ENCODE measurements at places on chromosomes 13 and 19.

- no peak for DNase-seq
Measured at GRCh38 chr19:20351244-20351643, 184.2 kb downstream of the ZNF486 start.

DNA sequence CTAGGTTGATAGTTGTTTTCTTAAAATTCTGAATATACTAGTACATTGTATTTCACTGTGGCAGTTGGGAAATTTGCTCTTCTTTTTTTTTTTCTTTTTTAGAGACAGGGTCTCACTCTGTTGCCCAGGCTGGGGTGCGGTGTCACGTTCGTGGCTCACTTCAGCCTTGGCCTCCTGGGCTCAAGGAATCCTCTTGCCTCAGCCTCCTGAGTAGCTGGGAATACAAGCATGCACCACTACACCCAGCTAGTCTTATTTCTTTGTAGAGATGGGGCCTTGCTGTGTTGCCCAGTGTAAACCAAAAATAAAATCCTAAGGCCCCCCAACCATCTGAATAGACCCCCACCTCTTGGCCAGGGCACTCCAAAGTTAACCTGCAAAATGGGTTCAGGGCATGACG, 79.3 kb downstream of the FNDC3A start:
- no peak for DNase-seq

- no peak for DNase-seq
Measured at GRCh38 chr13:75416327-75417011, 65.5 kb downstream of the TBC1D4 start.

DNA sequence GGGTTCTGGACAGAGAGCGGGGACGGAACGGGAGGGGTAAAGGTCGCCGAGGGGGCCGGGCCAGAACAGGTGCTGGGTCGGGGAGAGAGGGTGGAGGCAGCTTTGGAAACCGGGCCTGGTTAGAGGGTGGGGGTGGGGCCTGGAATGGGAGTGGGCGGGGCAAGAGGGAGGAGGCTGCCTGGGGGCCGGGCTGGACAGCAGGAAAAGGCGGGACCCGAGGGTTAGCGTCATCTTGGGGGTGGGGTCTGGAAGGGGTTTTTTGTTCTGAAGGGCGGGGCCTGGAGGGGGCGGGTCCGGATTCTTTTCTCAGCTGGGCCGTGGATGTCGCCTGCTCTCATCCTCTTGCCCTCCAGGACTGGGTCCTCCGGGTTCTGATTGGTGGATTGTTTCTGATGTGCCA, 4.3 kb upstream of the ZNF813 start:
- DNase-seq, result no peak

- no peak for DNase-seq
Measured at GRCh38 chr19:54011507-54012211, 20.2 kb downstream of the CACNG6 start.

DNA sequence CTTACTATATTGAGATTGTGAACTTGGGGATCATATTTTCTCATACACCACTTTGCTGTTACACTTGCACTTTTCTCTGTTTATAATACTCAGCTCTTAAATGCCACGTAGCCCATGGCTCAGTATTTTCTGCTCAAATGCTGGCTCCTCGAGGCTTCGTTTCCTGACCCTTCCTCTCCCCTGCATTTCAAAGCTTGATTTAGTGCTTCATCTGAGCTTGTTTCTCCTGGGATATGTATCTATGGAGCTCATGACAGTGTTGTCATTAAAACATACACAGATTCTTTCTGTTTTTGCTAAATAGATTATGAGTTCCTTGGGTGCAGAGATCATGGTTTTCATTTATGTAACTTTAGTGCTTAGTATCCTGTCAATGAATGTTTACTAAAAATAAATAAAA, 11.4 kb downstream of the CSNK1A1L start:
- DNase-seq, result no peak

DNA sequence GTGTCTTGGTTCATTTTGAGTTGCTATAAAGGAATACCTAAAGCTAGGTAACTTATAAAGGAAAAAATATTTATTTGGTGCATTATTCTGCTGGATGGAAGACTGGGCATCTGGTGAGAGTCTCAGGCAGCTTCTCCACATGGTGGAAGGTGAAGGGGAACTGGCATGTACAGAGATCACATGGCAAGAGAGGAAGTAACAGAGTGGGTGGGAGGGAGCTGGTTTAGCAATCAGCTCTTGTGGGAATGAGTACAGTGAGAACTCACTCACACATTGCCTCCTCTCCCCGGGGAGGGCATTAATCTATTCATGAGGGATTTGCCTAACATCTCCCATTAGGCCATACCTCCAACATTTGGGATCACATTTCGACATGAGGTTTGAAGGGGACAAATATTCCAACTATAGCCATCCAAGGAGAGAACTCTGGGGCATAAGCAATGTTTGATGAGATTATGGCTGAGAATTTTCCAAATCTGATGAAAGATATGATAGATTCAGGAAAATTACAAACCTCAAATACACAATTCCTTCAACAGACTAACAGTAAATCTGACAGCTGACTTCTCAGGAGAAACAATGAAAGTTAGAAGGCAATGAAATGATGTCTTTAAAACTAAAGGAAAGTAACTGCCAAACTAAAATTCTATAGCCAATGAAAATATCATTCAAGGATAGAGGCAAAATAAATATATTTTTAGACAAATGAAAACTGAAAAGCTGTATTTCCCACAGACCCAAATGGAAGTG, 52.5 kb downstream of the MTUS2 start:
- no peak for DNase-seq

DNA sequence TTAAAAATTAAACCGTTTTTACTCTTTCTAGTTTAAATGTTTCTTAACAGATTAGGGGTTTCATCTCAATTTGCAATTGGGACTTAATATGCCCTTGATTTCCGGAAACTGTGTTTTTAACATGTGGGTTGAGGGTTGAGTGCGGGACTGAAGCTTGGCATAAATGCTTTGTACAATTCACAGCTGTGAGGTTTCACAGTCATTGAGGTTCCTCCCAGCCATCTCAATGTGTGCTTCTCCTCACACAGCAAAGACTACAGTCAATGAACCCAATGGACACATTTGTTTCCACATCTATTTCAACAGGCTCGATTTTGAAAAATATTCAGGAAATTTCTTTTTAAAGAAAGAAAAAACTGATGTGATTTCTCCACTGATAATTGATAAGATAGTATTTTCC, 328.6 kb downstream of the TBC1D4 start:
- no peak for DNase-seq

GRCh38 chr19:28444362-28444761, 768.6 kb downstream of the UQCRFS1 start:
- no peak for DNase-seq

DNA sequence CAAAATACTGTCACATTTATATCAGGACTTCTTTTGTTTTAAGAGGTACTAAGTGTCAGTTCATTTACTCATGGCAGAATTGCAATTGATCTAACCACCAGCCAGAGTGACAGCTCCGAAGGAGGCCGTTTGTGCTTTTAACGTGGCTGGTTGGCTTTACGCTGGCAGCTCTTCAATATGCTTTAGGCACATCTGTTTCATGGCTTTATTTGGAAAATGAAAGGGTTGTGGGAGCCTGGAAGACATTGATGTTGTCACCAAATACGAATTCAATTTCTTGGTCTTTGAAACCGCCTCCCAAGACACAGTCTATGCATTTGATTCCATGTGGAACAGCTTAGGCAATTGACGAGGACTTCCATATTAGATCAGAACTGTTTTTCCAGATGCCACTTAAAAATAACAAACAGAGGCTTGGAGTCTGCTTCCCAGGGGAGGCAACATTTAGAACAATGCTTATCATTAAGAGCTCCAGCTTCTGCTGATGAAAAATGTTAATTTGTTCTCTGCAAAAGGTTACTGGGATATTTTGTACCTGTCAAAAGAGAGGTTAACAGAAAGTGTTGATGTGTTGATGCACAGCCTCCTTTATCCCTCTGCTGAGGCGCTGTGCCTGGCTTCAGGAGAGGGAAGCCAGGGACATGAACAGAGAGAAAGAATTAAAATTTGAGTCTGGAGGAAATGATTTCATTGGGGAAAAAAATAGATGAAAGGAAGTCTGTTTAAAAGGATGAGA, 64.0 kb upstream of the TNFRSF19 start:
- DNase-seq, result no peak

- DNase-seq, result no peak
Measured at GRCh38 chr13:50747737-50748350, 95.6 kb downstream of the DLEU7 start.

DNA sequence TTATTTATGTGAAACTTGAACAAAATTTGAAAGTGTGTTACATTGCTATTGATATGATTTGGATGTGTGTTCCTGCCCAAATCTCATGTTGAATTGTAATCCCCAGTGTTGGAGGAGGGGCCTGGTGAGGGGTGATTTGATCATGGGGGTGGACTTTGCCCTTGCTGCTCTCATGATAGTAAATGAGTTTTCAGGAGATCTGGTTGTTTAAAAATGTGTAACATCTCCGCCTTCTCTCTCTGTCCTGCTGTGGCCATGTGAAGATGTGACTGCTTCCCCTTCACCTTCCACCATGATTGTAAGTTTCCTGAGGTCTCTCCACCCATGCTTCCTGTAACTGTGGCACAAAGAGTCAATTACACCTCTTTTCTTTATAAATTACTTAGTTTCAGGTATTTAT, 1731.0 kb downstream of the SLITRK5 start:
- no peak for DNase-seq

Data from cortex of kidney (tissue), 1 donor.